Endothelial cell of umbilical vein (primary cell): ENCODE measurements at places on chromosomes 13 and 19. TPM values are rescaled to one million over a fixed set of nuclear protein-coding genes. Genes with fewer than 3 reads are reported as not detected.

Gene FBN3
- total RNA-seq, result not detected in 2 replicates

Gene ZNF829
- 1.2 and 1.3 TPM in 2 replicates for total RNA-seq

Gene CELF5
- not detected in 2 replicates for total RNA-seq

Gene SBSN
- total RNA-seq, result not detected in 2 replicates

Gene C3
- not detected in 2 replicates for total RNA-seq

Gene FXYD7
- not detected in 2 replicates for total RNA-seq

Gene KIRREL2
- not detected in 2 replicates for total RNA-seq

Gene WIZ
- total RNA-seq, result 47.2 and 50.8 TPM in 2 replicates

Gene RASIP1
- 82.1 and 83.1 TPM in 2 replicates for total RNA-seq

Gene LGALS16
- not detected in 2 replicates for total RNA-seq

Gene COL4A2
- total RNA-seq, result 792 and 935 TPM in 2 replicates

Gene ZNF534
- total RNA-seq, result not detected in 2 replicates

Gene TMEM143
- total RNA-seq, result 4.6 and 7.3 TPM in 2 replicates

Gene SYCN
- not detected in 2 replicates for total RNA-seq

Gene SMARCA4
- total RNA-seq, result 177 and 178 TPM in 2 replicates

Gene KLF1
- not detected in 2 replicates for total RNA-seq

Gene RASGRP4
- total RNA-seq, result not detected in 2 replicates

Gene IL11
- total RNA-seq, result not detected in 2 replicates

Gene RAB3A
- total RNA-seq, result 0.88 and 1.9 TPM in 2 replicates

Gene PPM1N
- total RNA-seq, result 0.40 and 0.81 TPM in 2 replicates

Gene CGB3
- total RNA-seq, result not detected in 2 replicates

Gene UGGT2
- 25.1 and 25.7 TPM in 2 replicates for total RNA-seq

Gene ZNF444
- total RNA-seq, result 37.1 and 37.2 TPM in 2 replicates

Gene ZNF540
- 0.75 and 0.83 TPM in 2 replicates for total RNA-seq

Gene MLNR
- not detected in 2 replicates for total RNA-seq

Gene LHFPL6
- 16.6 and 17.5 TPM in 2 replicates for total RNA-seq

Gene ZNF471
- 2.0 and 3.1 TPM in 2 replicates for total RNA-seq

Gene GSX1
- not detected in 2 replicates for total RNA-seq

Gene LILRB3
- not detected in 2 replicates for total RNA-seq

Gene C5AR1
- 0.49 TPM in 1 of 2 replicates, not detected in the other for total RNA-seq

Gene FFAR1
- not detected in 2 replicates for total RNA-seq

Gene MCOLN1
- 23.0 and 26.9 TPM in 2 replicates for total RNA-seq

Gene TEX26
- not detected in 2 replicates for total RNA-seq

Gene FCAR
- not detected in 2 replicates for total RNA-seq

Gene SPC24
- total RNA-seq, result 68.5 and 70.0 TPM in 2 replicates

Gene SMIM17
- total RNA-seq, result 0.30 and 1.4 TPM in 2 replicates

Gene LILRA1
- total RNA-seq, result not detected in 2 replicates

Gene URAD
- not detected in 2 replicates for total RNA-seq

Gene TMEM59L
- 0.25 and 0.97 TPM in 2 replicates for total RNA-seq

Gene KLK4
- not detected in 2 replicates for total RNA-seq

Gene ITM2B
- total RNA-seq, result 245 and 271 TPM in 2 replicates

Gene SULT2A1
- total RNA-seq, result not detected in 2 replicates

Gene C19orf18
- 0.37 and 0.64 TPM in 2 replicates for total RNA-seq
